ENCODE measurements at places on chromosomes 6 and 20.

- no peak for DNase-seq
Measured at GRCh38 chr20:58402827-58403226, 13.8 kb downstream of the VAPB start.

DNA sequence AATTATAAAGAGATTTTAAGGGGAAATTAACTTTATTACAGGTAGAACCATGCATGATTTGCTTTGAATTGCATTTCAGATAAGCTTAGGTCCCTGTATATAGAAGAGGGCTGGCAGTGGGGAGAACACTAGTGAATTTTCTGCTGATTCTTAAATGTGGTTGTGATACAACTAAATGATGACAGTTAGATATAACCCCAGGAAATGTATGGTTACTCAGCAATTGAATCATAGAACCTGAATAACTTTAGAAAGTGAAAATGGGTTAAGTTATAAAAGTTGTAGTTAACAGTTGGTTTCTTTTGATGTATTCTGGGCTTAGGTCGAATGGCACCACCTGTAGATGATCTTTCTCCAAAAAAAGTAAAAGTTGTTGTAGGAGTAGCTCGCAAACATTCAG is 70.1 kb downstream of the PHF3 start:
- no peak for DNase-seq

- DNase-seq, result no peak
Measured at GRCh38 chr6:161374971-161375873, 101.4 kb upstream of the AGPAT4 start.

- DNase-seq, result no peak
Measured at GRCh38 chr6:152776833-152777232, 26.2 kb downstream of the VIP start.

DNA sequence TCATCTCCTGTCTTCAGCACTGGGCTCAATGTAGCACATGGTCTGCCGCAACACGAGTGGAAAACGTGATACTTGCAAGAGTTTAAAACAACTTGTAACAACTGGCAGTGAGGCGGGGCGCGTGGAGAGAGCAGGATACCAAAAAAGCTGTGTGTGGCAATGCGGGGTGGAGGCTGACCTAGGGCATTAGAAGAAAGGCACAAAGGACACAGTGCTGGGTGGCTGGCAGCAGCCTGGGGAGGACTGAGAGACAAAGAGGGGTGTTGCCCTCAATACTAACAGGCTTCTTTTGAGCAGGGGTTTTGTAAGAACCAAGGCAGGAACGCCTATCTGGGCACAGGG is 1.5 kb upstream of the GFOD1 start:
- no peak for DNase-seq

DNA sequence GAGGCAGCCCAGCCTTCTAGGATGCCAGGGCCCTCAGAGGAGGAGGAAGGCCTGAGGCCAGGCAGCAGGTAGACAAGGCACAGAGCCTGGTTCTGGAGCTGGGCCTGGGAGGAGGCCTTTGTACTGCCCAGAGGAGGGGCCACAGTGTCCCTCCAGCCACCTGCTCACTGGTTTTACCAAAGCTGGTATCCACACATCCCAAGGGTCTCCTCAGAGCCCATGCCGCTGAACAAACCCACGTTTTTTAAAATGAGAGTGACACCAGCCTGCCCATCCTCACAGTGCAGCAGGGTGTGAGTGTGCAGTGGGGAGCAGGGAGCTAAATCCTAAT is 162.7 kb downstream of the LY86 start:
- DNase-seq, result no peak

GRCh38 chr6:142914937-142915697 is 29.9 kb downstream of the HIVEP2 start:
- DNase-seq, result no peak

DNA sequence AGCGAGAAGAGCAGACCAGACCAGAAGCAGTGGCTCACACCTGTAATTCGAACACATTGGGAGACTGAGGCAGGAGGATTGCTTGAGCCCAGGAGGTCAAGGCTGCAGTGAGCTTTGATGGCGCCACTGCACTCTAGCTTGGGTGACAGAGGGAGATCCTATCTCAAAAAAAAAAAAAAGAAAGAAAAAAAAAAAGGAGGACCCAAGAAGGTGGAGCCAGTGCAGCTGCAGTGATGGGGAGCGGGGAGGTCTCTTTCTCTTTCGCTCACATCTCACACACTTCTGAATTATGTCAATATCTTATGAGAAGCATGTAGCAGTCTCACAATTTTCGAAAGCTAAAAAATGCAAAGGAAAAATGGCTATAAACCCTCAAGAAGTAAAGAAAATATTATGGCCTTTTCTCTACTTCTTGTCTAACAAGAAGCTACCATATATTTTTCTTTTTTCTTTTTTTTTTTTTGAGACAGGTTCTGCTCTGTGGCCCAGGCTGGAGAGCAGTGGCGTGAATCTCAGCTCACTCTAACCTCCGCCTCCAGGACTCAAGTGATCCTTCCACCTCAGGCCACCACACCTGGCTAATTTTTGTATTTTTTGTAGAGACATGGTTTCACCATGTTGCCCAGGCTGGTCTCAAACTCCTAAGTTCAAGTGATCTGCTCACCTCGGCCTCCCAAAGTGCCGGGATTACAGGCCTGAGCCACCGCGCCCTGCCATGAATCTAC is 3.8 kb upstream of the SPO11 start:
- DNase-seq, result no peak

DNA sequence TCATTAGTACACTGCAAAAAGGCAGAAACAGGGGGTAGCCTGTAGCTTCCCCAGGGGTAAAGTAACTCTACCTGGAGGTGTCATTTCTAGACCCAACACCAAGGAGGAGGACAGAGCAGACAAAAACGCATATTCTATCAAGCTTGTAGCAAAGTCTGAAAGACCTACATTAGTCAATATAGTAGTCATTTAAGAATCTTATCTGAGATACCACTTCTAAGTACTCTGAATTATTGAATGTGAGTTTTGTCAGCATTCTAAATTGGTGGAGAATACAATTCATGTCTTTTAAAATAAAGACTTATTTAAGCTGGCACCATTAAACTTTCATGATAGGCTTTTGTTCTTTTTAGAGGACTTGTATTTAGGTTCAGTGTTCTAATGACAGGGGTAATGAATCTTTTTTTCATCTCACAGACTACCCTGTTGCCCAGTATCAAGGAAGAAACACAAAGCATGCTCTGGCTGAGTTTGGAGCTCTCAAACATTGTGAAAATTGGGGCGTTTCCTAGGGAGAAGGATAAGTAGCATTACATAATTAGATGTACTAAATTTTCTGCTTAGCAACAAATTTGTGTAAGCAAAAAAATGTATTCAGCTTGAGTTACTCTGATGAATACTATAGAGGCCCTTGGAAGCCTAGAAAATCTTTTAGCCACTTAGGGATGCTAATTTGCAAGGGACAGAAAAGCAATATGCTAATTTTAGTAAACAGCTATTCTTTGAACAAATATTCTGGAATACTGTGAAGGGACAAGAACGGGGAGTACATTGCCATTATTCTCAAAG is 255.4 kb upstream of the HSF2 start:
- no peak for DNase-seq

GRCh38 chr6:86686496-86686895 is 250.8 kb upstream of the HTR1E start:
- no peak for DNase-seq

DNA sequence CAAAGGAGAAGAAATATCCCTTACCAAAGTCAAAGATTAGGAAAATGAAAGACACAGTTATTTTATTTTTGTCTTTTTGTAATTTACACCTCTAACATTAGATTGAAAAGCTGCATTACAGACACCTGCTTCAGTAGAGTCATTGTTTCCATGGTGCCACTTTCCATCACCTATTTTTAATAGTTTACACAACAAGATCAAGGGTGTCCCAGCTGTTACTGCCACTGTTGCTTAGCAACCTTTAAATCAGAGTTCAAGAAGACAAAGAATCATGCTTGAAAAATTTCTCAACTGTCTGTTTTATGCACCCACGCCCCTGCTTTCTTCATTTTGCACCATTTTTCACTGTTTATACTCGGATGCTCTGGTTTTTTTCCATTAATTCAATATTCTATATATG is 668.2 kb upstream of the GJE1 start:
- no peak for DNase-seq

GRCh38 chr6:63819831-63820230 is 184.2 kb downstream of the PHF3 start:
- DNase-seq, result no peak

- no peak for DNase-seq
Measured at GRCh38 chr20:20529597-20529996, 161.7 kb downstream of the INSM1 start.

- no peak for DNase-seq
Measured at GRCh38 chr6:38215651-38216311, 396.3 kb downstream of the ZFAND3 start.

DNA sequence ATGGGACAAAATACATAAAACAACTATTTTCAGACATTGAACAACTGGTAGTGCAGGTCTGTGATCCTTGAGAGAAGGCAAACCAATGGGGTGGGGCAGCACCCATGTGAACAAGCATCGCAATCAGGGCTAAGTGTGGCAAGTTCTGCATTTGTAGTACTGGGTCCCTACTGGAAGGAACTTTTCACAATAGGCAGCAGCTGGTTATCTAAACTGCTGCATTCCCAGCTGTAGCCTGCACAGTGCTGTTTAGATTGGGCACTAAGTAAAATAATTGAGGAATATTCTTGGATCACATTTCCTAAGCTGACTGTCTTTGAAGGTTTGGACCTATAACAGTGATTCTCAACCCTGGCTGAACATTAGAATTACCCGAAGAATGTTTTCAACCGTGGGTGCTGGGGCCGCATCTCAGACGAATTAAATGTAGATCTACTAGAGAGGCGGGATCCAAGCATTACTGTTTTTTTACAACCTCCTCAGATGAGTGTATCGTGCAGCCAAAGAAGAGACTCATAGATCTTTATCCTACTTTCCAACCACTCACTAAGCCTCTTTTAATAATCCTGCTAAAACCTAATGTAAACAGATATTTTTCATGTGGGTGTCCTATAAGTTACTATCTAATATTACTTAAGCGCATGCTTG is 12.4 kb upstream of the MAP3K4 start:
- no peak for DNase-seq

DNA sequence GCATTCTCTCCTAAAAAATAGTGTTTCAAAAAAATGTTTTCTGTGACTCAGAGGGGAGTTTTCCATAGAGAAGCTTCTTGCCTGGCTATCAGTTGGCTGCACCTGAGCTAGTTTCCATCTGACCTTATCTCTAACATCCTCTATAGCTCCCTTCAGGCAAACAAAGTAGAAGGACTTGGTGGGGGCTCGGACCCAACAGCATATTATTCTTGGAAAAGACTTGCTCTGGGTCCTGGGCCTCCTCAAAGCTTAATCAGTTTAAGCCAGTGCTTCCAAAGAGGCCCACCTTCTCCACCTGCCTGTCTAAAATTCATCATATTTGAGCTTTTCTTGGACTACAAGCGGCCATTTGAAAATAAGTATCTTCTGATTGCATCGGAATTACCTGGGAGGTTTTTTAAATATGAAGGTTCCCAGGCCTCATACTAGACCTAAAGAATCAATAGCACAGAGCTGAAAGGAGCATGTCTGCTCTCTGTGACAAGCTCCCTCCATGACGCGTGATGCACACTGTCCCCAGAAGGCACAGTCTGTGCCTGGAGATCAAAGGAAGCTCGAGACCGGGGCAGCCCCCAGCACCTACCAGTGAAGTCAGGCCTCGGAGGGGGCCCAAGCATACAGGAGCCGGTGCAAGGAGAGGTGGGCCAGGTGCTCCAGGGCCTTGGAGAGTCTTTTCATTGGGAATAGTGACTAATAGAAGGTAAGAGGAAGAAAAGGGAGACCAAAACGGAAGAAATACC is 80.6 kb upstream of the HIVEP1 start:
- DNase-seq, result no peak

GRCh38 chr6:46042355-46042999 is 26.8 kb upstream of the CLIC5 start:
- DNase-seq, result no peak

DNA sequence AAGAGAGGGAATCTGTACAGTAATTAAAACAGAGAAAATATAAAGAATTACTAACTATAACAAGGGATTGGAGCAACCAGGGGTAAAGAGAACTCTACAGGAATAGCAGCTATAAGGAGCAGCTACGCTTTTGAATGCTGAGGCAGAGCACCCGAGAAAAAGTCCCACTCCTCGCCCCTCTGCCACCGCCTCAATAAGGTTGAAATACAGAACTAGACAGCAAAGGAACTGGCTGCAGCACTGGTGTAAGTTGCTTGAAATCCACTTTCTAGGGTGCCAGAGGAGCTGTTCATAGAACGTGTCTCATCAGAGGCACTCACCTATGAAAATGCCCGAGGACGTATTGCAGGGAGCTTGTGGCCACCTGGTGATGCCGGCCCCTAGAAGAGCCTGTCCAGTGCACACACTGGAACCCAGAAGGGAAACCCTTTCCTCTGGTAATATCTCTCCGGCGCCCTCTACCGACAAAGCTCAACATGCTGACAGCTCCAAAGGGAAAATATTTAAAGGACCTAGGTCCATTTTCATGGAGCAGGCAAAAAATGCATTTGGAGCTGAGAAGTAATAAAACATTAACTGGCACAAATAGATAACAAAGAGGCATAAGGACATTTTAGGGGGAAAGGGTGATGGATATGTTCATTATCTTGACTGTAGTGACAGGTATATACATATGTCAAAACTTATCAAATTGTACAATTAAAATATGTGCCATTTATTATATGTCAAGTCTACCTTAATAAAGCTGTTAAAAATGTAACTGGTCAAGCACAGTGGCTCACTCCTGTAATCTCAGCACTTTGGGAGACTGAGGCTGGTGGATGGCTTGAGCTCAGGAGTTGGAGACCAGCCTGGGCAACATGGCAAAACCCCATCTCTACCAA is 137.4 kb upstream of the HDAC2 start:
- no peak for DNase-seq

DNA sequence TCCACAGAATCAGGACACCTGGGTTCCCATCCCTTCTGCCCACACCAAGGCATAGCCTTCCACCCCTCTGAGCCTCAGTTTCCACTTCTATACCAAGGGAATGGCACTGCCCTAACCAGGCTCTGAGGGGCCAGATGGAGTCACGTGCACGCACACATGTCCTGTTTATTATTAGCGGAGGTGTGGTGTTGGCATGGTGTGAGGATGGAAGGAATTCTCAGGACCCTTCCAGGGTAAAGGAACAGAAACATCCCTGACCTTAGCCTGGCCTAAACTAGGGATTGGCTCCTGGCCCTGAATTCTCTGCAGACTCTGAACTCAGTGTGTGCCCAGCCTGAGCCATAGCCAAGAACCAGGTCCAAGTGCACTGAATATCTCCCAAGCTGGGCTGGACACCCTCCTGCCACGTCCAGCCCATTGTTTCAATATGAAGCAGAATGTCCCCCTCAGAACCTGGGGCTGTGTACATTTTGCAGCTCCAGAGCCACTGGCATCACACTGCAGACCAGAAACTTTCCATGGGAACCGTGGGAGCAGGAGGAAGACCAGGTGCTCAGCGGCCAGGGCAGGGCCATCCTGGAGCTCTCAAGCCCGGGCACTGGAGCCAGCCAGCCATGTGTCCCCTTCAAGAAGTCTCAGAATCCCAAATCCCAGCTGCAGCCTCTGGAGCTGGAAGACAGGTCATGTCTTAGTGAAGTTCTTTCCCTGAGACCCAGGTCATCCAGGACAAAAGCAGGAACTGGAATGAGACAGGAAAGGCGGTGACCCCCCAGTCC is 208.4 kb downstream of the ANKRD60 start:
- DNase-seq, result no peak

GRCh38 chr20:34065260-34065659 is 46.8 kb downstream of the EIF2S2 start:
- no peak for DNase-seq

GRCh38 chr6:109456111-109456583 is 575 bp upstream of the MICAL1 start:
- DNase-seq, result no peak
